HEK293T (cell line): ENCODE measurements at places on chromosomes 4 and X.

GRCh38 chr4:84938316-84938715, 28.2 kb downstream of the WDFY3 start:
- no peak for DNase-seq

DNA sequence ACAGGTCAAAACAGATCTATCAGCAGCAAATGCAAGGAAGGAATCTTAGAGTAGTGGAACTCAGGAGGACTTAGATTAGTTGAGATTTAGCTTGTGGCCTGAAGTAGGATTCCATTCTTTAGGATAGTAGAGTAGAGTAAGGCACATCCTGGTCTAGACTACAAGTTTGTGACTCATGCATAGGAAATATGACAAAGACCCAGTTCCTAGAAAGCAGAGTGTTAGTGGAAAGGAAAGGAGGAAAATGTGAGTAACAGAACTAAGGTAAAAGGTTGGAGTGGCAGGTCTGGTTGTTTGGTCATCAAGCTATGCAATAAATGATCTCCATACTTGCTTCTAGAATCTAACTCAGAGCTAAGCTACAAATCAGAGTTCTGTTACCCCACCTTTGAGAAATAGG, 595.0 kb downstream of the ACTRT1 start:
- no peak for DNase-seq

GRCh38 chr4:52665592-52665991, 6.5 kb upstream of the USP46 start:
- DNase-seq = no peak

DNA sequence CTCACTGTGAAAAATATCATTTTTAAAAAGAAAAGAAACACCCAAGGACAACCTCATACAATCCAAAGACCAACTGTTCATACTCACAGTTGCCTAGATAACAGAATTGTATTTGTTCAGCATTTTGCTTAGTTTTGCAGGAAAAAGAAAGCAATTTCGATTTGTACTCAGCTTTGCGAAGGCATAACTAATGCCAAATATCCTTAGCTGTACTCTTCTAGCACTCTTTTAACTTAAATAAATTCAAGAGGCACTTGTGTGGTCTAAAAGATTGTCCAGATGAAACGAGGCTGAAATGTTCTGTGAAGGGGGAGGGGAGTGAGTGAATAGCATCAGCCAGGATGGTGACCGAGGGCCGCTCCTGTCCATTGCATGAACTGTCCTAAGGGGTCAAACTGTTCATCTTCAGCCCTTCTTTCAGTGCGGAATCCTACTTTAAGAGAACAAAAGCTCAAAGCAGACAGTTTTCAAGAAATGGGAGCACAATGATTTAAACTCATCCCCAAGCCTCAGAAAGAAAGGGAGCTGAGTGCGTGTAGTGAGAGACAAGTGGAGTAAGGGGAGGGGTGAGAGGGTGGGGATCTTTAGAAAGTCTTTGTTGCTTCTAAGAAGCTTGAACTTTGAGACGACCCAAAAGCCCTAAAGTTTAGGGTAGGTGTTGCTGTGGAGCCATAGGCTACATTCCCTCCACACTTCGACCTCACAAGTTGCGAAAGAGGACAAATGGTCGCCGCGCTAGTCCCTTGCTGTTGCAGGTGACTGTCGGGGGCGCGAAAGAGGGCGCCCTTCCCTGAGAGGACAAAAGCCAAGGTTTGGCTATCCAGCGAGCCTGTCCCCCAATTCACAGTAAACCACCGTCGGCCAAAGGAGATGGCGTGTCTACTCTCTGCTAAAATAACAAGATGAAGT, 4.0 kb upstream of the NEUROG2 start:
- no peak for DNase-seq

DNA sequence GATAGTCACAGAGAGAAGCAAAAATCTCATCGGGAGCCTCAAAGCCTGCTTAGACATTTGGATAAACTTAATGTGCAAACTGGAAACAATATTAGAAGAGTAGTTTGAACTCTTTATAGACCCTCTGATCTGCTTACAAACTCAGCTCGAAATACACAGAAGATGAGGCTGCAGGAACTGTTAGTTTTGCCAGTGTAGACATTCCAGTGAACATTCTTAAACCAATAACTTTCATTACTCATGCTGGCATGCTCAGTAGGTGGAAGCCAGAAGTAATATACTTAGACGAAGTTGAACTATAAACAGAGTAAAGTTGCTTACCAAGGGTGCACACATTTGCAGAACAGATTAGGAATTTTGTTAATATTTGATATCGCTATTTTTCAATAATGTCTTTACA, 303.5 kb downstream of the ANKRD50 start:
- DNase-seq = no peak

- no peak for DNase-seq
Observed at GRCh38 chr4:110624904-110625494, 2.1 kb upstream of the PITX2 start.

- no peak for DNase-seq
Observed at GRCh38 chrX:38206542-38206941, 14.1 kb downstream of the SRPX start.

DNA sequence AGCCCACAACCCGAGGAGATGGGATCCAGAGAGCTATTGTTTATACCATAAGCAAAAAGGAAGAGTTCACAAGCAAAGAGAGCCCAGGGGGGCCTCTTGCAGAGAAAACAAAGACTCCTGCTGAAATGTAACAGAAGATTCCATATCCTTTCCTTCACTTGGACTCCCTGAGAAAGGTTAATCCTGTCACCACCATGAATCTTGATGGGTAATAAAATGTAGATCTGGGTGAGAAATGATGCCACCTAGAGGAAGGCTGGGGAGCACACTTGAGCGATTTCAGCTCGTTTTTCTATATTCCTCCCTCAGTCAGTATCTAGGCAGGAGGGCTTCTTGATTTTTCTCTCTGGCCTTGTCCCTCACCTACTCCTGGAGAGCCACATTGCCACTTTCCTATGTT, 10.2 kb upstream of the KCNE5 start:
- peak; percentile 66 for DNase-seq

GRCh38 chr4:67713529-67714247, 12.7 kb upstream of the UBA6 start:
- DNase-seq = no peak

- no peak for DNase-seq
Observed at GRCh38 chrX:101973066-101973465, 41.2 kb upstream of the ZMAT1 start.

DNA sequence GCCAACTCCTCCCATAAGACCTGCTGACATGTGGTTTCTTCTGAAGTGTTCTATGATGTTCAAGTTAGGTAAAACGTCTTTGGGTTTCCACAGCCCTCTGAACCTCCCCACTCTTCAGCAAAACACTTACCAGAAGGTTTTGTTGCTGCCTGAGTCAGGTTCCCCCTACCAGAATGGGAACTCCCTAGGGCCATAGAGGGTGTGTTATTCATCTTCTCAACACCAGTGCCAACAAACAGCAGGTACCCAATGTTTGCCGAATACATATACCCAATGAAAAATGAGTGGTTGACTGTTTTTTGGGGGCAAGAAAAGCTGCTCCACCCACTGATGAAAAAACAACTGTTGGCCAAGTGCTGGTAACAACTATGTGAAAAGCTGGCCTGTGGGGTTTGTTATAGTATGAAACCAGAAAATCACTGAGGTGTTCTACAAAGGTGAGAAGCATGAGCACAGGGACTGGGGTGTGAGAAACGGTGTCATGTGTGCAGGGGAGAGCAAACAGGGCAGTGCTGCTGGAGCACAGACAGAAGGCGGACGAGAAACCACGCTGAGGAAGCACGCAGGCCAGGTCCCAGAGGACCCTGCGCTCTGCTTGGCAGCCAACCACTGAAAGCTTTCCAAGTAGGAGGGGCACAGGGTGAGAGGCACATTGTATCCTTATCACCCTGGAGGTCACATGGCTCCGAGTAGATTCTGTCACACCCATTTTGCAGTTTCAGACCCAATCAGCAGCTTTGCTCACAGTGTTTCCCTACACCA, 28.8 kb downstream of the ATP8A1 start:
- DNase-seq = no peak

DNA sequence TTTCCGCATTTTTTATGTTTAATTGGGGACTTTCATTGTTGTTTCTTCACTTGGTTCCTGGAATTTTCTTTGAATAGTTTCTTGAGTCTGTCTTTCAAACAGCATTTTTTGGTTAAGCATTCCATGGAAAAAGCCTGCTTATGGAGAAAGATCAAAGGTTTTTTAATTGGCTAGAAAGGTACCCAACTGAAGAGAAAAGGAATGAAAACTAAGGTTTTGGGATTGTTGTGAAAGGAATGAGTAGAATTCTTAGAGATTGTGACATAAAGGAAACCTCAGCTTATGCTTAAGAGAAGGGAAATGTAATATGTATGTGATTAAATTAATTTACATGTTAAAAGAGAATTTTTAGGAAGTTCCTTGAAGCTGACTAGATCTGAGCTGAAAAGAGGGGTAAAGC, 82.8 kb downstream of the CCKAR start:
- DNase-seq = no peak

- peak; percentile 62 for DNase-seq
Observed at GRCh38 chrX:129653971-129654651, 645 bp downstream of the APLN start.
